ENCODE measurements at places on chromosomes 3 and 15. TPM values are rescaled to one million over a fixed set of nuclear protein-coding genes. Genes with fewer than 3 reads are reported as not detected.

Gene MEIS2
- total RNA-seq, result 31.0 TPM

Gene ALCAM
- 168 TPM for total RNA-seq

Gene ROBO2
- 1.5 TPM for total RNA-seq

GRCh38 chr3:94693997-94694640 is 631.3 kb downstream of the NSUN3 start:
- DNase-seq, result no peak

- DNase-seq, result no peak
Measured at GRCh38 chr3:46356276-46356675, 2.4 kb downstream of the CCR2 start.
